KG1 (cell line): ENCODE measurements at places on chromosomes 7 and 10.

DNA sequence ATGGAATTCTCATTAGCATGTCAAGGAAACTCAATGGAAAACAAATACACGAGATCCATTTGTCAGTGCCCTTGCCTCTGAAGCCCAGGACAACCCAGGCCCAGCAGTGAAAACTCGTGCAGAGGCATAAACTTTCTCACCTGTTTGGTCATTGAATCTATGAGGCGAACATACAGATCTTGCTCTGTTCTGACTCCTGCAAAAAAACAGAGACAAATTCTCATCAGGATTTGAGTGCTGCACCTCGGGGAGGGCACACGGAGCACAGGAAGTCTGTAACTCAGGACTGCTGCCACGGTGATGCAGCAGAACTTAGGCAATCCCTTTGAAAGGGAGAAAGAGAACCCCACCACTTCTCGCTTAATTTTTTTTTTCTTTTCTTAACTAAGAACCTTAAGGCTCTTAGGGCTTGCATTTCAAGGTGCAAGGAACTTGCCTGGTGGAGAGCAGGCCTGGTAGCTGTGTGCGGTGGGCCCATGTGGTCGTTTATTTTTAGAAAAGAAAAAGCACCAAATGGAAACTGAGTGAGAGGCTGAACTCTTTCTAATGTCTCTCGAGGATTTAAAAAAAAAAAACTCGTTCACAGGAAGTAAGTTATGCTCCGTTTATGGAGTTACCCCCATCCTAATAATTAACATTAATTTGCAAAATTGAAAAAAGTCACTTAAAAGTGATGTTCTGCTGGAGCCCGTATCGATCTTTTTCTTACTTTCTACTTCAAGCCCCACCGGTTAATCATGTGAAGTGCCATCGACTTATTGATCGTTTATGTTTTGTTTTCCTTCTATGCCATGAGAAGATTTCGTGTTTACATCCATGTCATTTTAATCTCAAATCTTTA, 1.8 kb downstream of the EBF3 start:
- DNase-seq = no peak

- no peak for DNase-seq
Observed at GRCh38 chr10:50917486-50917885, 32.1 kb upstream of the A1CF start.

DNA sequence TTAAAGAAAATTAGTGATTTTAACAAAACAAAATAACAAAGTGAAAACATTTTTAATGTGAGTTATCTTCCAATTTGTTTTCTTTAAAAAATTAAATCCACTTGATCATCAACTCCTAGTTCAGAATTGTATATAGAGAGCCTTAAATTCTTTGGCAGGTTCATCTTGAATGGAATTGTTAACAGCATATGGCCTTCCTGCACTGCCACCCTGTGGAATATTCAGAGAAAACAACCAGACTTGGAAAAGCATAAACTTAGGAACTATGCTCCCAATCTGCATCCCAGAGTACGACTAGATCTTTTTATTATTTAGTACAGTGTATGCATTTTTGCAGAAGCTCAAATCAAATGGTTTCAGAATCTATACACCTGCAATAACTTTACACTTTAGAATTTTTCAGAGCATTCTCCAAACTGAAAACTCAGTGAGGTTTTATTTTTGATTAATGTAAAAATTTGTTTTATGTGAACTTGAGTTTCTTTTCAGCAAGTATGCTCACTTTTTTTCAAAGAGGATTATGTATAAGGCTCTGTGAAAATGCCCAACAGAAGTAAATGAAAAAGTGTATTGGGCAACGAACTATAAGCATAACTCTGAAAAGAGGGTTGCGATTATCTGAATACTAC, 44.9 kb upstream of the ANK3 start:
- DNase-seq = peak; percentile 10

DNA sequence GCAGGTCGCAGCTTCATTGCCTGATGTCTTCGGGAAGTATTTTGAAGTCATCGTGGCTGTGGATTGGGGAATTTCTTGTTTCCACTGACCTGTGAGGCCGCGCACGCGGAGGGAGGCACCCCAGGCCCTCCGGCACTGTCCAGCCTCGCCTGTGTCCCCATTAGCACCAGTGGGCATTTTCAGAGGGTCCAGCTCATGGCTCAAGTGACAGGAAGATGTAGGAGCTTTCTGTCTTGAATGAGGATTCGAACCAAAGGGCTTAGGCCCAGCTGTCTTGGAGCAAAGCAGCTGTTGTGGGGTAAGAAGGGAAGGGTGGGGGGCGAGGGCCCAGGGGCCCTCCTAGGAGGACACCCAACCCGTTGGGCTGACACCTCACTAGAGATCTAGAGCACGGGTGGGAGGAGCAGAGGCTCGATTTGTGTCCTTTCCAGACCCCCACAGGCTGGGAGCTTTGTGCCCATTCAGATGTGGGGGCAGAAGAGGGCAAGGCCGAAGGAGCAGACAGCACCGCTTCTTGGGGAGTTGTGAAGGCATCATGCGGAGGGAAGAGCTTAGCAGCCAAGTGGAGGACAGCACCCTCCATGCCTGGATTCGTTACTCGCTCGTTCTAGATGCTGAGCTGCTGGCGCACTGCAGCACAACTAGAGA, 914 bp downstream of the ZNF37A start:
- DNase-seq = no peak

DNA sequence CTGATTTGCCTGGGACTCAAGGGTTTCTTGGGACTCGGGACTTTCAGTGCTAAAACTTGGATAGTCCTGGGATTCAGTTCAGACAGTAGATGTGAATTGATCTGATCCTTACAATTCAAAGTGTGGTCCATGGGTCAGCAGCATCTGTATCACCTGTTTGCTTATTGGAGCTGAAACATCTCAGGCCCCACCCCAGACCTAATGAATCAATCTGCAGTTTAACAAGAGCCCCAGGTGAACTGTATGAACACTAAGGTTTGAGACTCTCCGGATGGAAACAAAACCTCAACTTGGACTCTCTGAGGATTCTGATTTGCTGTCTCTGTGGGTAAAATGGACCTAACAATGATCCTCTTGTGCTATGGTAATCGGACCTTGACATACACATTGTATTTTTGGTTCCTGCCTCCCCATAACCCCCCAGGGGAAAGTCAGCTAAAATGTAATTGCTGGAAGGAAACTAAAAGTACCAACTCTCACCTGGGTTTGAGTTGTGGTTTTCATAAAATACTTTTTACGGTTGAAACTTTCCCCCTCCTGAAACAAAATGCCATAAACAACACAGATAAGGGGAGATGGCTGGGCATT, 11.7 kb downstream of the CYP26A1 start:
- DNase-seq = no peak
